ENCODE measurements at places on chromosomes 3 and 15.

GRCh38 chr3:42864321-42864950, 11.2 kb downstream of the CYP8B1 start:
- DNase-seq = no peak

- DNase-seq = no peak
These were observed 20.2 kb upstream of the CCDC66 start for GRCh38 chr3:56536735-56537134.

DNA sequence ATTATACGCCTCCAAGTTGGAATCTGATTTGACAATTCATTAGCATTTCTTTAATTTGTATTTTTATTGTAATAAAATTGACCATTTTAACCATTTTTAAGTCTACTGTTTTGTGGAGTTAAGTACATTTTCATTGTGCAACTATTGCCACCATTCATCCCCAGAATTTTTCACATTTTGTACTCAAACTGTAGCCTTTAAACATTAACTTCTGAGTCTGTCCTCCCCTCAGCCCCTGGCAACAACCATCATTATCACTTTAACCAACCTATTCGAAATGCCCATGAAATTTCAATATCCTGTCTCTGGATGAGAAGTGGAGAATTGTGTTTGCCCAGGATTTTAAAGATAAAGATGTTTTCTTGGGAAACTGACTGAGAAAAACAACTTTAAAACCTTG, 27.7 kb downstream of the IL1RAP start:
- no peak for DNase-seq

DNA sequence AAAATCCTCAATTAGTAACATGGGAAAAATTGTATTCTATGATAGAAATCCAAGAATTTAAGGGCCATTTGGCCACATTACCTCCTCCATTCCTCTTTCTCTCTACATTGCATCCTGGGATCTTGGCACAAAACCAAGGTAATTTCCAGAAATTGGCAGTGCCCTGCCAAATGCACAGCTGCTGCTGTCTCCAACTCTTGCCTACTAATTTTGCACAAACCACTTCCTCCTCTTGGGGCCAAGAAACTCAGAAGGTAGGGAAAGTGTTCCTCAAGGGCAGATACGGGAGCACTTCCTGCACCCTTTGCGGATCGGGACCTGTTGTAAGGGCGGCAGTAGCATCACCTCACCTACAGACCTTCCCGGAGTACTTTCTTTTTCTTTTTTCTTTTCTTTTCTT, 57.8 kb downstream of the MAP3K13 start:
- DNase-seq = no peak

- peak; percentile 65 for DNase-seq
These were observed at the start of gene SLCO3A1 for GRCh38 chr15:91853511-91853947. TSS of gene SLCO3A1 (plus strand) at chr15:91853708.

DNA sequence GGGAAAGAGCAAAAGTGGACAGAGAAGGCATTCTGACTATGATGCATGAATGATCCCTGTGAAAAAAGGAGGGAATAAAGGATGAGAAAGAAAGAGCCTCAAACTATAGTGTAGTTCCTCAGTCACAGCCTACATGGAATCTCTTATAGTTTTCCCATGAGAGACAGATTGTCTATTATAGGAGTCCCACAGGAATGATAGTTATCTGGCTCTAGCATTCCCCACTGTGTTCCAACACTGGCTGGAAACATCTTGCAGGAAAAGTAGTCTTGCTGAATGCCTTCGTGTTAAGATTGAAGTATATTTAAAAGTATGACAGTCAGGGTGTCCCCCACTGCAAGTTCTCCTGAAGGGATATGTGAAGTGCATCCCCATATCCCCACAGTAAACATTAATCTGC, 641.5 kb upstream of the NECTIN3 start:
- no peak for DNase-seq

GRCh38 chr3:196292286-196292923, 4.9 kb upstream of the PCYT1A start:
- DNase-seq = no peak

DNA sequence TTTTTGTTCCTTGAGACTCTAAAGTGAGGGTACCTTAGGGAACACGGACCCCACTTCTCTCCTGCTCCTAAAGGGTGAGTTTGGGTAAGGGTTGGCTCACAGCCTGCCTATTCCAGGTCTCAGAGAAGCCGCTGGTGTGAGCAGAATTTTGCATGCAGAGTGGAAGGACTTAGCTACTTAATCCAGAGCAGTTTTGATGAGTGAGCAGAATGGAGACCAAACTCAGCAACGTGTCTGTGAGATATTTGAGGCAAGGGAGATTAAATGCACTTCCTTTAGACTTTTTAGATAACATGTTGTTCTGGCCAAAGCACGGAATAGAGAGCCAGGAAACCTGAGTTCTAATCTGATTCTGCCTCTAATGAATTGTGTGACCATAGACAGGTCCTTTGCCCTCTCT, 5.1 kb downstream of the SLC24A1 start:
- DNase-seq = no peak

- DNase-seq = peak; percentile 97
These were observed 6.3 kb upstream of the PKM start for GRCh38 chr15:72237029-72237852.

DNA sequence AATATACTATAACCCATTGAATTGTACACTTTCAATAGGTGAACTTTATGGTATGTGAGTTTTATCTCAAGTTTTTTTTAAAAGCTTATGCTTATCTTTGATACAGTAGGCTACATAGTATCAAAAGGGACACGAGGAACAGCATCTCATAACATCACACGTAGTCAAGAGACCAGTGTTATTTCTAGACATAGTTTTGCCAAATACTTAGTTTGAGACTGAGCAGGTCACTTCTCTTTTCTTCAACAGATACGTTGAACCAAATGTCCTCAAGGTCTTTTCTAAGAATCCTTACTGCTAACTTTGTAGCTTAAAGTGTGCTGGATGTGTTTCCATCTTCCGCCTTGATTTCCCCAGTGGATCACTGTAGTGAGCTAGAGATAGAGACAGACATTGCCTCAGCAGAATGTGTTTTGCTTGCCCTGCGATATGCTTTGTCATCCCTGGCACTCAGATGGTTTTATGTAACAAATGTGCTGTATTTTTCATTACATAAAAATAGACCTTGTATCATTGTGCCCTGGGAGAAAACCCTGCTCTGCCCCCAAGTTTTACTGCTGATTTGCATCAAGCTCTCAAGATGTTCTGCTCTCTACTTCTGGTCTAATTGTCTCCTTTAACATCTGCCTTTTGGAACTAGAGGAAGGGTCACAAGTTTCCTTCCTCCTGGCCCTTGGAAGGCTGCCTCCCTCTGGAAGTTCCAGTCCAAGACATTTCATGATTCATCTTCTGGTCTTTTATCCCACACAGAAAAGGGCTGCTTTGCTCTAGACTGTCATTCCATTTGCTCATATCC, 426.4 kb upstream of the RGMA start:
- DNase-seq = no peak

DNA sequence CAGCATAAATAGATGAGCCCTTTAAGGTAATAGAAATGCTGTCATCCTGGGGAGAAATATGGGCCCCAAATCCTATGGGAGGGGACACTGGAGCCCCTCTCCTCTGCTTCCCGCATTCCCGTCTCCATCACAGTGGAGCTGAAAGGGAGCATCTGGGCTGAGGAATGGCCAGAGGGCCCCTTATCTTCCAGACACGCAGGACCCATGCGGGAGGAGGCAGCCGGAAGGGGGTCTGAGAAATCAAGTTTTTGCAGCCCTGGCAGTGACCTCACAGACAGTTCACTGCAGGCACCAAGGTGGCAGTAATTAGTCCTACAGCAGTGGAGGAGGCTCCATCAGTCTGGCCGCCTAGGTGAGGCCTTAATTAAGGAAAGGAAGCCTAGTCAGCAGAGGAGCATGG, 80.2 kb downstream of the RAB11A start:
- DNase-seq = no peak
